ENCODE measurements at places on chromosomes 6 and 20. TPM values are rescaled to one million over a fixed set of nuclear protein-coding genes. Genes with fewer than 3 reads are reported as not detected.

- no peak overlapping the region for H3K4me3 ChIP-seq
- H3K4me1 ChIP-seq = no peaks in the 10 kb centered on the region
- no peaks in the 10 kb centered on the region for H3K36me3 ChIP-seq
- no peak for DNase-seq
- H3K27ac ChIP-seq = no peak overlapping the region
Observed at GRCh38 chr6:55841341-55841740, 34.0 kb downstream of the BMP5 start.

DNA sequence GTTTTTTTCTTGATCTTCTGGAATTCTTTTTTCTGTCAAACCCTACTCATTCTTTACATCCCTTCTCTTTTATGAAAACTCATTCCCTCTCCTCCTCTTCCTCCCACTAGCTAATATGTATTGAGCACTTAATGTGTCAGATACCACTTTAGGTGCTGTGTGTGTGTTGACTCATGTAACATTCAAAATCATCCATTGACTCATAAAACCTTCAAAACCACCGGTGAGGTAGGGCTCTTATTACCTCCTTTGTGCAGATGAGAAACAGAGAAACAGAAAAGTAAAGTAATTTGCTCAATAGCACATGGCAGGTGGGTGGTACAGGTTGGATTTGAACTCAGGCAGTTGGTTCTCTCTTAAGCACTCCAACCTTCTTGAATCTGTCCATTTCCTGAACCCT lies 136.3 kb upstream of the NEDD9 start:
- no peaks in the 10 kb centered on the region for H3K27me3 ChIP-seq
- no peaks in the 10 kb centered on the region for H3K4me1 ChIP-seq
- DNase-seq = no peak
- no peak overlapping the region for H3K4me3 ChIP-seq

DNA sequence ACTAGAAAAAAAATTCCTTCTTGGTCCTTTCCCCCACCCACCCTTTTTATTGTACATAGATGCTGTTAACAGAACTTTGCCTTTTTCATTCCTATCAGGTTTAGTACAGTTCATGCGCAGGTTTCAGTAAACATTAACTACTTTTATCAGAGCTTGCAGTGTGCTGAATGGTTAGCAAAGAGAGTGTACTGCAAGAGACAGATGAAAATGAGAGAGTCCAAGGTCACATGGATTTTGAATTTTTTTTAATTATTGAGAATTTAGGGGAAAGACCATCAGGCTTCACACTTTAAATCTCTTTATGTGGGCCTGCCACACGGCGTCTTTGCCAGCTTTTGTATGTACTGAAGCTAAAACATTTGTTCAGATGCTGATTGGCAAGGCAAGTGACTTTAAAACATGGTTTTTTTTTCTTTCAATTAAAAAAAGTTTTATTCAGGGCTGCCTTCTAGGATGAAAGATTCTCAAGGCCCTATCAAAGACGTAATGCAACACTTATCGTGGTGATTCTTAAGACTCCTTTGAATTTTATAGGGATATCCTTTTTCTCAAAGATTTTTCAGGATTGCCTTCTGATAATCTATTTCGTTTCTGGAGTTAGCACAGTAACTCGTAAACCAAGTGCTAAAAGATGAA lies 32.2 kb downstream of the RREB1 start:
- no peak for DNase-seq
- no peaks in the 10 kb centered on the region for H3K27me3 ChIP-seq
- peaks cover 42% of the 10 kb centered on the region for H3K4me1 ChIP-seq
- H3K27ac ChIP-seq = peak overlapping the region; percentile 92

TRIM31 gene
- total RNA-seq = not detected

OR2H1 gene
- total RNA-seq = not detected

RIMS1 gene
- not detected for total RNA-seq

BCKDHB gene
- 9.4 TPM for total RNA-seq

HLA-DOA gene
- total RNA-seq = not detected

RNF114 gene
- total RNA-seq = 89.1 TPM

DNA sequence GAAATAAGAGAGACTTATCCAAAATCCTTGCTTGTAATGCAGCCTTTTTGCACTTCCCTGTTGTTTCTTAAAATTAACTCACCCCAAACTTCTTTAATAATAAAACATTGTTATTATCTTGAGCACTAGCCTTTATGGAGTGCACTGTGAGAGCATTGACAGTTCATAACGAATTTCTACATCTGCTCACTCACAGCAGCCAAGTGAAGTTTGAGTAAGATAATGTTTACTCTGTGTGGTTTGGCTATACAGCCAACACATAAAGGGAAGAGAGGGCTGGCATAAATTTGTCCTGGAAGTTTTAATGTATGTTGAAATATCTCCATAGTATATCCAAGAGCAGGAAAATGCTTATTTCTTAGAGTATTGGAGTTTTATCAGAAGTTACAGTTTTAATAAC lies 227.9 kb downstream of the FRK start:
- H3K4me1 ChIP-seq = no peaks in the 10 kb centered on the region
- no peaks in the 10 kb centered on the region for H3K27me3 ChIP-seq
- no peak overlapping the region for H3K27ac ChIP-seq
- H3K36me3 ChIP-seq = no peaks in the 10 kb centered on the region

PMEPA1 gene
- total RNA-seq = 0.20 TPM

MYH7B gene
- 0.13 TPM for total RNA-seq

DNA sequence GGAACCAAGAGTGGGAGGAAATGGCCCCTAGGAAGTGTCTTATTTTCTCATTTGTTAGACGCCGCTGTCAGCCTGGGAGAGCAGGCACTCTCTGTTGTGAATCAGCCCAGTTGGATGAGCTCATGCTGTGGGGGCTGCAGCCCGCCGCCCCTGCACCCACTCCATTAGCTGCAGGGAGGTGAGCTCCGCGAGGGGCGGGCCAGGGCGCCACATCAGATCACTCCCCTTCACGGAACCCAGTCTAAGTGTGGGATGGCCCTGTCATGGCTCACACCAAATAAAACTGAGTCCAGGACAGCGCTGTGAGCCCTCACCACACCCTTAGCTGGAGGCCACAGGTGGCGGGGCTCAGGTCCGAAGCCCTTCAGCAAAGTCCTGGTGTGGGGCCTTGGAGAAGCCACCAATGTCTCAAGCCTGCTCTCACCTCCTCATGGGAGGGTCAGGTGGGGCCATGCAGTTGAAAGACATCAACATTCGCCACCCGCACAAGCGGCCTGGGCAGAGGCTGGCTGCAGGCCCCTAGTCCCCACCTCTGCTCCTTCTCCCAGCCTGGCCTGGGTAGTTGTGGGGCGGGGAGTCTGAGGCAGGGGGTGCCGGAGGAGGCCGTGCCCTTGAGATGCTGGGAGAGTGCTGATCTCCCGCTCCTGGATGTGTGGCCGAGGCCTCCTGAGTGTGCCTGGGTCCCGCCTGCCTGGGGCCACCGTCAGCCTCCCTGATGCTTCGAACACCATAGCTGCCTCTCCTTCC lies 66.2 kb upstream of the SLCO4A1 start:
- peaks cover 29% of the 10 kb centered on the region for H3K4me1 ChIP-seq
- DNase-seq = no peak
- H3K27me3 ChIP-seq = peaks cover 76% of the 10 kb centered on the region
- H3K27ac ChIP-seq = no peak overlapping the region
- H3K36me3 ChIP-seq = no peaks in the 10 kb centered on the region
- H3K4me3 ChIP-seq = no peak overlapping the region

DNA sequence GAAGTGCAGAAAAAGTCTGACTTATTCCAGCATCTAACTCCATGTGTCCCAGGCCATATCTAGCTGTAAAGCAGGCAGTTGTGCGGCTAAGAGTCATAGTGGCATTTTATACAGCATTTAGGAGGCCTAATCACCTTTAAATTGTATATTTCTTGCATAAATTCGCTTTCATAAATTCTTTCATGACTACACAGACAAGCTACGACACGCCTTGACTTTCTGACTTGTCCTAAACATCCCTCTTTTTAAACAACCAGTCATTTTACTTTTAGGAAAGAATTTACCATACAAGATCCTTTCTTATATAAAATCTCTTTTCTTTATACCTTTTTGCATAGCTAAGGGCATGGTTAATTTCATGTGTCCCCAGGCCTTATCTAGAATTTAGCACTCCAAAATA lies 81.7 kb upstream of the THBS2 start:
- H3K36me3 ChIP-seq = no peaks in the 10 kb centered on the region
- peaks cover 1% of the 10 kb centered on the region for H3K4me1 ChIP-seq
- H3K27ac ChIP-seq = no peak overlapping the region
- peaks cover 33% of the 10 kb centered on the region for H3K27me3 ChIP-seq

DNA sequence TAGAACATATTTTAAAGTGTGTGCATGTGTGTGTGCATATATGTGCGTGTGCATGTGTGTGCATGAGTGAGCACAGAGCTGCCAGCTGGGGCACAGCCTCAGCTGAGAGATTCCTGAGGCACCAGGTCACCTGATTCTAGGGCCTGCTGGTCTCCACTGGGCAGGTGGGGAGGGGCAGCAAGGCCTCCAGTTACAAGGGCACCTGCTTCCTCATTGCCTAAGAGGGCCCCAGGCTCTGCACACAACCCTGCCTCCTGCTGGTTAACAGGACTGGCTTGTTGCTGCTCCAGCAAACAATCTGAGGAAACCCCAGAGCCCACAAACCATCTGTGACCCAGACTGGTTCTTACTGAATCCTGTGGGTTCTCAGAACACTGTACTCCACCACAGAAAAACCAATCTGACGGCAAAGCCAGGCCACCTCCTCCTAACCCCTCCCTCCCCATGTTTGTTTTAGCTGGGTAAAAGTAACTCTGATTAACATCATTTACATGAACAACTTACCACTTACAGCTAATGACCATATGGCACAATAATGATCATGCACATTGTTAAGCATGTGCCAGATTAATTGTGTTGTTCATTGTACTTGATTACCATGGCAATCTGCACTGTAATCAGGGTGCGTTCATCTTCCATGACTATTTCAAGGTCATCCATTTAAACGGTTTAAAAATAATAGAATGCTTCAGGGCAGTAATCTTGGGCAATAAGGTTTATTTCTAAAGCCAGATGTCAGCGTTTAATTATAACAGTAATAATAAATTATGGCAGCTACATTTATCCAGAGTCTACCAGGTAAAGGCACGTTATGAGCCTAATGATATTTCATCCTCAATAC lies 23.1 kb upstream of the UBE2J1 start:
- no peaks in the 10 kb centered on the region for H3K36me3 ChIP-seq
- DNase-seq = peak; percentile 18
- peaks cover 24% of the 10 kb centered on the region for H3K27me3 ChIP-seq
- no peak overlapping the region for H3K27ac ChIP-seq
- H3K4me1 ChIP-seq = no peaks in the 10 kb centered on the region

CNBD2 gene
- 4.5 TPM for total RNA-seq

DNA sequence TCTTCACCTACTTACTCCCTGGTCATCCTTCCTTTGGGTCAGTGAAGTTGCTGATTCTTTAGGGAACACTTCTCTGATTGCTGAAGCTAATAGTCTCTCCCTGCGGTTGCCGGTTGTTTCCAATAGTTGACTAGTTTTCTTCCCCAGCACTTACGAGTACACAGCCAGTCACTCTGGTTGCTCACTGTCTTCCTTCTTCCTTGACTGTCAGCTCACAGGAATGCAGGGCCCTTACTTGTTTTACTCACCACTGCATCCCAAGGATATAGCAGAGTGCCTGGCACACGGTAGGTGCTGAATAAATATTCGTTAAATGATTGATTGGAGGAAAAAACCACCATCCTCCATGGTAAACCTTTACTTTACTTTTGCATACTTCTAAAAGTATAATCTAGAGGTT lies 345.0 kb downstream of the QKI start:
- no peaks in the 10 kb centered on the region for H3K4me1 ChIP-seq
- no peaks in the 10 kb centered on the region for H3K36me3 ChIP-seq
- H3K27me3 ChIP-seq = peaks cover 7% of the 10 kb centered on the region
- no peak overlapping the region for H3K4me3 ChIP-seq

- H3K27me3 ChIP-seq = no peaks in the 10 kb centered on the region
- no peak for DNase-seq
- no peak overlapping the region for H3K4me3 ChIP-seq
- no peak overlapping the region for H3K27ac ChIP-seq
- H3K36me3 ChIP-seq = no peaks in the 10 kb centered on the region
Observed at GRCh38 chr6:150195996-150196417, 53.2 kb downstream of the PPP1R14C start.

DNA sequence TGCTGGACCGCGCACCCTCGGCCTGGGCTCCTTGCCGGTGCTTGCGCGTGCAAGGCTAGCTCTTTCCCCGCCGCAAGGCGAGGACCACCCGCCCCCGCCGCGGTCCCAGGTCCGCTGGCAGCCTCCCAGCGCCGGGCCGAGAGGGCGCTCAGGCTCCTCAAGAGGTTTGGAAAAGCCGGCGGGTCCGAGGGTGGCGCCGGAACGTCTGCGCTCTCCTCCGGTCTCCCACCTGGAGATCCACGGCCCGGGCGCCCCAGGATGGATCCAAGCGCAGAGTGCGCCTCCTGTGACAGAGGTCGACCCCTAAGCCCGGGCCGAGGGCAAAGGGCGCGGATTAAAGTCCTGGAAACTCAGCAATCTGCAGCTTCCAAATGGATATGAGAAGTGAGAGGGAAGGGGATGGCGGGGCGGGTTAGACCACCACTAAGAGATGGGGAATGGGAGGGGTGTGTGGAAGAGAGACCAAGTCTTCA lies 575 bp upstream of the MICAL1 start:
- H3K27ac ChIP-seq = peak overlapping the region; percentile 39
- H3K4me3 ChIP-seq = peak overlapping the region; percentile 63
- DNase-seq = no peak
- peaks cover 5% of the 10 kb centered on the region for H3K4me1 ChIP-seq

CRISP2 gene
- total RNA-seq = not detected

GRCh38 chr6:5626727-5627426 lies 365.6 kb downstream of the FARS2 start:
- H3K36me3 ChIP-seq = no peaks in the 10 kb centered on the region
- H3K4me1 ChIP-seq = no peaks in the 10 kb centered on the region
- no peak overlapping the region for H3K4me3 ChIP-seq
- no peak for DNase-seq

- no peaks in the 10 kb centered on the region for H3K36me3 ChIP-seq
- no peak overlapping the region for H3K4me3 ChIP-seq
- peaks cover 9% of the 10 kb centered on the region for H3K27me3 ChIP-seq
- peak; percentile 22 for DNase-seq
Observed at GRCh38 chr6:246352-246751, 45.9 kb upstream of the DUSP22 start.

PDE10A gene
- total RNA-seq = 0.13 TPM

GPR6 gene
- total RNA-seq = not detected

MATN4 gene
- total RNA-seq = 0.13 TPM

- DNase-seq = no peak
- H3K36me3 ChIP-seq = no peaks in the 10 kb centered on the region
- no peak overlapping the region for H3K4me3 ChIP-seq
- no peaks in the 10 kb centered on the region for H3K4me1 ChIP-seq
- H3K27ac ChIP-seq = no peak overlapping the region
Observed at GRCh38 chr6:134630508-134631121, 312.7 kb upstream of the SGK1 start.

- DNase-seq = no peak
- no peaks in the 10 kb centered on the region for H3K27me3 ChIP-seq
- no peak overlapping the region for H3K4me3 ChIP-seq
- H3K4me1 ChIP-seq = no peaks in the 10 kb centered on the region
- H3K36me3 ChIP-seq = no peaks in the 10 kb centered on the region
- no peak overlapping the region for H3K27ac ChIP-seq
Observed at GRCh38 chr6:88006557-88006956, 41.1 kb upstream of the SPACA1 start.

- H3K4me1 ChIP-seq = no peaks in the 10 kb centered on the region
- H3K27ac ChIP-seq = no peak overlapping the region
- no peaks in the 10 kb centered on the region for H3K36me3 ChIP-seq
- no peak for DNase-seq
- peaks cover 6% of the 10 kb centered on the region for H3K27me3 ChIP-seq
Observed at GRCh38 chr20:40446888-40447287, 242.1 kb downstream of the MAFB start.

ENPP4 gene
- 0.07 TPM for total RNA-seq

PTPRT gene
- not detected for total RNA-seq

- DNase-seq = no peak
- no peak overlapping the region for H3K27ac ChIP-seq
- peaks cover 19% of the 10 kb centered on the region for H3K27me3 ChIP-seq
- no peaks in the 10 kb centered on the region for H3K36me3 ChIP-seq
- no peak overlapping the region for H3K4me3 ChIP-seq
Observed at GRCh38 chr6:43765776-43766499, 4.1 kb upstream of the VEGFA start.

MCHR2 gene
- not detected for total RNA-seq
